ENCODE measurements at places on chromosomes 11 and 22.

- H3K4me1 ChIP-seq: peaks cover 59% of the 10 kb centered on the region
- H3K27ac ChIP-seq: peak overlapping the region; percentile 38
- H3K4me3 ChIP-seq: no peak overlapping the region
- H3K36me3 ChIP-seq: peaks cover 8% of the 10 kb centered on the region
These were observed 82.5 kb downstream of the SGSM3 start for GRCh38 chr22:40452730-40453487.

DNA sequence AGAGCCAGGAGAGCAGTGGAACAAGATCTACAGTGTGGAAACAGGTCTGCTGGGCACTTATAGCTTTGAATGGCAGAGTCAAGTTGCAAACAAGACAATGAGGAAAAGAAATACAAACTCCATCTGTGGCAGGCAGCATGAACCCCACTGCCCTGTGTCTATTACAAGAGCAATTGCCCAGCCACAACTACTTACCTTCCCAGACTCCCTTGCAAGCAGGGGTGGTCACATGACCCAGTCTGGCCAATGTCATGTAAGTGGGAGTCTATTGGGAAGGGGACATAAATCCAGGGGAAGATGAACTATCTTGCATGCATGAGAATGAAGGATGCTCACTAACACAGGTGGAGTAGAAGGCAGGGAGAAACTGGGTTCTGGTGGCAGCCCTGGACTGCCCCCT is 44.1 kb upstream of the RFPL3 start:
- no peak overlapping the region for H3K4me3 ChIP-seq
- DNase-seq: no peak

GRCh38 chr11:104624021-104624420 is 274.2 kb downstream of the CASP12 start:
- H3K27me3 ChIP-seq: no peaks in the 10 kb centered on the region
- peak overlapping the region; percentile 6 for H3K27ac ChIP-seq
- H3K4me1 ChIP-seq: peaks cover 35% of the 10 kb centered on the region
- no peak for DNase-seq

- H3K27ac ChIP-seq: no peak overlapping the region
- H3K36me3 ChIP-seq: peaks cover 6% of the 10 kb centered on the region
- peaks cover 36% of the 10 kb centered on the region for H3K4me1 ChIP-seq
- DNase-seq: peak; percentile 63
- peak overlapping the region; percentile 83 for H3K4me3 ChIP-seq
These were observed 10.3 kb upstream of the MB start for GRCh38 chr22:35627267-35628041.

DNA sequence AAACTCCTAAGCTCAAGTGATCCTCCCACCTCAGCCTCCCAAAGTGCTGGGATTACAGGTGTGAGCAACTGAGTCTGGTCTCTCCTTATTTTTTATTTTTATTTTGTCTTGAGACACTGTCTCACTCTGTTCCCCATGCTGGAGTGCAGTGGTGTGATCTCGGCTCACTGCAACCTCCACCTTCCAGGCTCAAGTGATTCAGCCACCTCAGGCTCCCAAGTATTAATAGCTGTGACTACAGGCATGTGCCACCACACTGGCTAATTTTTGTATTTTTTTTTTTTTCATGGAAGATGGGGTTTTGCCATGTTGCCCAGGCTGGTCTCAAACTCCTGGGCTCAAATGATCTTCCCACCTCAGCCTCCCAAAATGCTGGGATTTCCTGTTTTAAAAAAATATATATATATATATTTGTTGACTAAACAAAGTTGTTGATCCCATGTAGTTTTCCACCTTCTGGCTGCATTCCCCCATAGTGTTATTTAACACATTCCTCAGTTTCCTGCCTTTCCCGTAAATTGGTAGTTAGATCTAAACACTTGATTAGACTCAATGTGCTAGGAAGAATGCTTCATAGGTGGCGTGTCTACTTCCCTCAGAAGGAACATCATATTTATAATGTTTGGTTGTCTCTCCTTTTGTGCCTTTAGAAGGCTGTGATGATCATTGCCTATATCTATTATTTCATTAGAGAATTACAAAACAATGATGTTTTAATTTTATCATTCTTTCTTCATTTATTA is 38.8 kb downstream of the LRRC32 start:
- no peak overlapping the region for H3K4me3 ChIP-seq
- H3K4me1 ChIP-seq: peaks cover 45% of the 10 kb centered on the region
- H3K36me3 ChIP-seq: peaks cover 6% of the 10 kb centered on the region
- H3K27ac ChIP-seq: no peak overlapping the region
- DNase-seq: no peak
- peaks cover 18% of the 10 kb centered on the region for H3K27me3 ChIP-seq

GRCh38 chr11:59501931-59502330 is 1.4 kb upstream of the OR4D11 start:
- no peak overlapping the region for H3K27ac ChIP-seq
- H3K4me3 ChIP-seq: peak overlapping the region; percentile 42
- no peaks in the 10 kb centered on the region for H3K36me3 ChIP-seq
- DNase-seq: no peak
- H3K4me1 ChIP-seq: peaks cover 16% of the 10 kb centered on the region

- DNase-seq: no peak
- H3K27ac ChIP-seq: no peak overlapping the region
- no peaks in the 10 kb centered on the region for H3K27me3 ChIP-seq
- H3K4me1 ChIP-seq: no peaks in the 10 kb centered on the region
- no peaks in the 10 kb centered on the region for H3K36me3 ChIP-seq
- H3K4me3 ChIP-seq: no peak overlapping the region
These were observed 123.9 kb downstream of the PHF21B start for GRCh38 chr22:44885806-44886360.

GRCh38 chr11:122107566-122107965 is 8.4 kb downstream of the BLID start:
- H3K27ac ChIP-seq: no peak overlapping the region
- H3K4me1 ChIP-seq: no peaks in the 10 kb centered on the region
- H3K4me3 ChIP-seq: no peak overlapping the region
- H3K36me3 ChIP-seq: peaks cover 1% of the 10 kb centered on the region
- DNase-seq: no peak

DNA sequence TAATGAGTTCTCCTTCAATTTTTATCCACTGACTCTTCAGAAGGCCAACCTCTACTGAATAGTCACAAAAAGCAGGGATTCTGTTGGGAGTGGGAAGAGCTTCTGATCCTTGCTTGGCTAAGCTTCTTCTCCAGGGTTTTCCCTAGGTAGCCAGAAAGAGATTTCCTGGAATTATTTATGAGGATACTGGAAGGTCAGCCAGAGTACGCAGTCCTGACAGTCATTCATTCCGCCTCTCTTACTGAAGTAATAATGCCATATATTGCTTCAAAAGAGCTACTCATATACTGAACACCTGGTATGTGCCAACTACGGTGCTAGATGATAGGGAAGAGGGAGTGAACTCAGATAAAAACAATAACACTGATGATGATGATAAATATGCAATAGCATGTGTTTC is 116.1 kb downstream of the CCDC34 start:
- no peak overlapping the region for H3K27ac ChIP-seq
- no peaks in the 10 kb centered on the region for H3K36me3 ChIP-seq
- no peak overlapping the region for H3K4me3 ChIP-seq
- no peak for DNase-seq
- H3K4me1 ChIP-seq: no peaks in the 10 kb centered on the region
- no peaks in the 10 kb centered on the region for H3K27me3 ChIP-seq

GRCh38 chr11:2300936-2301630 is 635 bp downstream of the C11orf21 start:
- H3K27ac ChIP-seq: no peak overlapping the region
- peak overlapping the region; percentile 97 for H3K4me3 ChIP-seq

GRCh38 chr11:118783724-118784495 is 7.1 kb downstream of the DDX6 start:
- H3K27ac ChIP-seq: peak overlapping the region; percentile 88
- no peaks in the 10 kb centered on the region for H3K27me3 ChIP-seq
- peaks cover 4% of the 10 kb centered on the region for H3K36me3 ChIP-seq

- H3K27me3 ChIP-seq: peaks cover 44% of the 10 kb centered on the region
- peak; percentile 56 for DNase-seq
- peak overlapping the region; percentile 52 for H3K4me3 ChIP-seq
- no peak overlapping the region for H3K27ac ChIP-seq
- no peaks in the 10 kb centered on the region for H3K36me3 ChIP-seq
- peaks cover 5% of the 10 kb centered on the region for H3K4me1 ChIP-seq
These were observed 36.9 kb upstream of the CLPB start for GRCh38 chr11:72471005-72471898.

DNA sequence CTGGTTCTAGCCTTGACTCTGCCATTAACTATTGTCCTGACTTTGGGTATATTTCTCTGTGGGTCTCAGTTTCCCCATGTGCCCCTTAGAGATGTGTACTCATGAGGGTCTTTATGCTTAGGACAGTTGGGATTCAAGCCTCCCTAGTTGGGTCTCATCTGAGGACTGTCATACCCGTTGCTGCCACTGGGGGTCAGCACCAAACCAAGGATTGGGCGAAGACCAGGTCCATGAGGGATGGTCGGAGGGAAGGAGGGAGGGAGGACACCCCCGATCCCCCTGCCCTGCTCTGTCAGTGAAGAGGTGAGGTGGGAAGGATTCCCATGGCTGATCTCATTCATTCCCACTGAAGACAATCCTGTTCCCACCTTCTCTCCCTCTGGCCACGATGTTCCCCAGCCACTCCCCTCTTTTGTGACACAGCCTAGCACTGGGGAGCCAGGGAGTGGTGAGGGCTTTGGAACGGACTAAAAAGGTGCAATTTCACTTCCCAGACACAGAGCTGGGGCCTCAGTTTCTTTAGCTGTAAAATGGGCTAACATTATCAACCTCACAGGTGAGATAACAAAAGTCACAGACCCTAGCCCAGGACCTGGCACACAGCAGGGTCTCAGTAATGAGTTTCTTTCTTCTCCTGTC is 12.4 kb upstream of the KLHL35 start:
- H3K27ac ChIP-seq: no peak overlapping the region
- peak; percentile 77 for DNase-seq
- no peak overlapping the region for H3K4me3 ChIP-seq
- no peaks in the 10 kb centered on the region for H3K4me1 ChIP-seq
- H3K27me3 ChIP-seq: no peaks in the 10 kb centered on the region
- H3K36me3 ChIP-seq: no peaks in the 10 kb centered on the region

- H3K36me3 ChIP-seq: no peaks in the 10 kb centered on the region
- H3K4me3 ChIP-seq: no peak overlapping the region
- H3K27ac ChIP-seq: no peak overlapping the region
- H3K4me1 ChIP-seq: peaks cover 75% of the 10 kb centered on the region
- DNase-seq: no peak
These were observed 64.8 kb downstream of the UBASH3B start for GRCh38 chr11:122720107-122720881.

DNA sequence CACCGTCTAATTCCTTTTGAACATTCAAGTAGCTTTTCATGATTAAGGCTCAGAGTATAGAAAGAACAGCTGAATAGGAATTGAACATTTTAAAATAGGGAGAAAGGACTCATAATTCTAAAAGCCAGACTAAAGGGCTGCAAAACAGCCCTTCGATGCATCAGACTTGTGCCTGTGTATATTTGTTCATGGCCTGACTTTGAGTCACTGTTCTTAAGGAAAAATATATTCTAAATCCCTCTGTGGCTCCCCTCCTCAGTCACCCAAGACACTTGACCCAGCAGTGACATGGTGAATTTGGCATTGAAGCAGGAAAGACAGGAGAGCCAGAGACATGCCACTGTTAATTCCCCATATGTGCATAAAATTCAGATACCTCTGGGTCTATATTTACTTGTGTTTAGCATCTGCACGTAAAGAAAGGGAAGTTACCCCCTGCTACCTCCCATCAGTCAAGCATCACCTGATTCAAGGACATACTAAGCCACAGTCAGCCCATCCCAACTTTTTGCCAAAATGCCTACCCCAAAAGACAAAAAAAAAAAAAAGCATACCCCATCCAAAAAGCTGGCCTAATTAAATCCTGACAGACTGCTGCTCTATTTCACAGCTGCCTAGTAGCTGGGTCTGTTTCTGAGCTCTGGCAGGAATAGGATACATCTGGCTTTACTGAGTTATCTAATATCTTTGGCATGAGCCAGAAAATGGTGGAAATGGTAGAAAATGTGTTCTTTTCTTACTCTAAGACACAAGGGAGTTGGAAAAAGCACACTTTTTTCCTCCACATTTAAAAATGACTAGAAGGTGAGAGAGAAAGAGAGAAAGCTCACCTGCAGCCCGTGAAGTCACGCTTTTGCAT is 93.5 kb downstream of the COMMD9 start:
- no peak for DNase-seq
- H3K36me3 ChIP-seq: no peaks in the 10 kb centered on the region
- H3K27ac ChIP-seq: no peak overlapping the region
- no peak overlapping the region for H3K4me3 ChIP-seq
- H3K27me3 ChIP-seq: peaks cover 9% of the 10 kb centered on the region
- H3K4me1 ChIP-seq: no peaks in the 10 kb centered on the region

DNA sequence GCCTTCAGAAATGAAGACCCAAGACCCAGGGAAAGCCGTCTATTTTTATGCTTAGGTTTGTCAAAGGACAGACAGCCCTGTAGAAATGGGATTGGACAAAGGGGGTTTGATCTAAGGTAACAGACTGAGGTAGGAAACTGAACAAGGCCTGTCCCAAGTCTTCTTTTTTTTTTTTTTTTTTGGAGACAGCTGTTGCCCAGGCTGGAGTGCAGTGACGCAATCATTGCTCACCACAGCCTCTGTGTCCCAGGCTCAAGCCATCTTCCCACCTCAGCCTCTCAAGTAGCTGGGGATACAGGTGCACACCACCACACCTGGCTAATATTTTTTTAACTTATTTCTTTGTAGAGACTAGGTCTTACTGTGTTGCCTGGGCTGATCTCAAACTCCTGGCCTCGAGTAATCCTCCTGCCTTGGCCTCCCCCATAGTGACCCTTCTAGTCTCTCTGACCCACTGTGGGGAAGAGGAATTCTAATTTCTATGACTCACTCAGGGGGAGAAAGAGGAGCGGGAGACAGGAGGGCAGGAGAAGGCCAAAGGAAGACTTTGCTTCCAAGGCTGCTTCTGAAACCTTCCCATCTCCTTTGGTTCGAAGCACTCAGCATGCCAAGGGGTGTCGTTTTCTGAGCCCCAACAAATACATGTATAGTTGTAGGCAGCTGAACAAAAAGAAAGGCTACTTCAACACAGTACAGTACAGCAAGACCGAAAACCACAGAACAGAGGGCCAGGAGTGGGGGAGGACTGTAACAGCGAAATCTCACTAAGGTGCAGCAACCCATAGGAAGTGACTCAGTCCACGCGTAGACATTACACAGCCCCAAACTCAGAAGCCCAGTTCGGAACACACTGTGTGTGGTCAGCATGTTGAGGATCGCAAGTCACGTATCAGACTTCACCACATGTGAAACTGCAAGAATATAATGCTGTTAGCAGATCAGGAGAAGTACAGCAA is 872 bp downstream of the TMA7B start:
- peaks cover 22% of the 10 kb centered on the region for H3K36me3 ChIP-seq
- DNase-seq: peak; percentile 82
- H3K4me1 ChIP-seq: peaks cover 71% of the 10 kb centered on the region
- peak overlapping the region; percentile 92 for H3K27ac ChIP-seq
- peak overlapping the region; percentile 75 for H3K4me3 ChIP-seq

All from activated T-cell treated with anti-CD3 and anti-CD28 coated beads, Interleukin-2, amount 50 U/mL, for 72 hours (primary cell).